ENCODE measurements at places on chromosomes 13 and 19.

GRCh38 chr19:23401086-23401610 lies 5.9 kb upstream of the ZNF91 start:
- no peak for DNase-seq

- no peak for DNase-seq
These were observed 7.9 kb upstream of the PDE4A start for GRCh38 chr19:10412257-10412977.

DNA sequence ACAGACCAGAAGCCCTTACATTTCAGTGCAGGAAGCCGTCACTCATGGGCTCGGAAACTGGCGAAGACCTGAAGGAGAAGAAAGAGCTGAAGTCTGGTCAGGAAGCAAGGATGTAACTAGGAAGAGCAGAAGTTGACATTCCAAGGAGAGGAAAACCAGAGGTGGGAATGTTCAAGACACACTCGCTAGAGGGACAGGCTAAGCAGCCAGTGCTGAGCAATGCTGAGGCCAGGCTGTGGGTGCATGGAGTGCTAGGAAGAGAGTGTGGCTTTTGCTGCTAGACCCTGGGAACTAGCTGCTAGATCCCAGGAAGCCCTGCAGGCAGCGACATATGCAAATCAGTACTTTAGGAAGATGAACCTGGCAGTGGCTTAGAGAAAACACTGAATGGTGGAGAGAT lies 12.1 kb upstream of the URAD start:
- no peak for DNase-seq

DNA sequence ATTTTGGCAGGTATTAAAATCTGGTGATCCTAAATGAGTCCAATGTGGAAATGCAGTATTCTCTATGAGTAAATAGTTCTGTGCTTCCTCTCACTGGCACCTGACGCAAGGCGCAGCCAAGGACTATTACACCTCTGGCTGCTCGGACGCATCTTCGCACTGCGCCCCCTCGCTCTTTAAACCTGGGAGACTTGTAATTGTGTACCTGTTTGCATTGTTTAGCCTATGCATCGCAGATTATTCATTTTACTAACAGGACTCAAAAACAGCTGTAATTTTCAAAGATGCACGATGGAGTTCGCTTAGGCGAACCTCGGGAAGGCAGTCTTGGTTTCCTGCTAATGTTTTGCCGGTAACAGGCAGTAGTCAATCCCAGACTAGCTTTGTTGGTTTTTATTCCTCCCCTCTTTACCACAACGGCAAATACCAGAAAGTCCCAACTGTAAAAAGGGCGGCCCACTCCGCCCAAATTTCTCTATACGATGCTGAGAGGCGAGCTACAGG lies 113.2 kb downstream of the KCNRG start:
- no peak for DNase-seq

DNA sequence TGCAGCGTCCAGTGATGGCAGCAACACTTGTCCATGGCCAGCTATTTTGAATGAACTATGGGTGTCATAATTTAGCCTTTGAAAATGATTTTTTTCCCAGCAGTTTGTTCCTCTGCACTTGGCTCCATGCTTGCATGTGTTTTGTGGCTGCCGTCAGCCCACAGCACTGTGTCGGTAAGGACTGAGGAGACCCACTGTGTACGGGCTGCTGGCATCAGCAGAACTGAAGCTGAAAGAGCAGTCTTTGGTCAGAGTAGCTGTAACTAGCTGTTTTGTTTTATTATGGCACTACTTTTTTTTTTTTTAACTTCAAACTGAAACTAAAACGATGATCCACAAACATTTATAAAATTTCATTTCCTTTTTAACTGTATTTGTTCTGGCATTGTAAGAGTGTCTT lies 50.3 kb upstream of the TEX29 start:
- no peak for DNase-seq

GRCh38 chr13:108322206-108322824 lies 52.8 kb downstream of the TNFSF13B start:
- DNase-seq = no peak

DNA sequence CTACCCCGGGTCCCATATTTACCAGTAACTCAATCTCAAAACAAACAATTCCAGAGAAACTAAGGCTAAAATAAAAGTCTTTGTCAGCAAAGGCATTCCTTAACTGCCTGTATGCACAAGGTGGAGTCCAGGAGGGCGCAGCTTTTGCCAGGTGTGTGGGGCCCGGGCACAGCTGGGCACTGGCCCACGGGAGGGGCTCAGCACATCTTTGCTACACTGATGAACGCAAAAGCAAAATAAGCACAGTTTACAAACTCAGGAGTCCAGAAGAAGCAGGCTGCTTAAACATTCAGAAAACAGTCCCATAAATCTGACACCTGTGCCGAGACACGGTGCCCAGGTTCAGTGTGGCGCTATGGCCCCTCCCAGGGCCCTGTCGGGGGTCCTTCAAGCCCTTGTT lies 70.8 kb downstream of the SLC7A1 start:
- no peak for DNase-seq

DNA sequence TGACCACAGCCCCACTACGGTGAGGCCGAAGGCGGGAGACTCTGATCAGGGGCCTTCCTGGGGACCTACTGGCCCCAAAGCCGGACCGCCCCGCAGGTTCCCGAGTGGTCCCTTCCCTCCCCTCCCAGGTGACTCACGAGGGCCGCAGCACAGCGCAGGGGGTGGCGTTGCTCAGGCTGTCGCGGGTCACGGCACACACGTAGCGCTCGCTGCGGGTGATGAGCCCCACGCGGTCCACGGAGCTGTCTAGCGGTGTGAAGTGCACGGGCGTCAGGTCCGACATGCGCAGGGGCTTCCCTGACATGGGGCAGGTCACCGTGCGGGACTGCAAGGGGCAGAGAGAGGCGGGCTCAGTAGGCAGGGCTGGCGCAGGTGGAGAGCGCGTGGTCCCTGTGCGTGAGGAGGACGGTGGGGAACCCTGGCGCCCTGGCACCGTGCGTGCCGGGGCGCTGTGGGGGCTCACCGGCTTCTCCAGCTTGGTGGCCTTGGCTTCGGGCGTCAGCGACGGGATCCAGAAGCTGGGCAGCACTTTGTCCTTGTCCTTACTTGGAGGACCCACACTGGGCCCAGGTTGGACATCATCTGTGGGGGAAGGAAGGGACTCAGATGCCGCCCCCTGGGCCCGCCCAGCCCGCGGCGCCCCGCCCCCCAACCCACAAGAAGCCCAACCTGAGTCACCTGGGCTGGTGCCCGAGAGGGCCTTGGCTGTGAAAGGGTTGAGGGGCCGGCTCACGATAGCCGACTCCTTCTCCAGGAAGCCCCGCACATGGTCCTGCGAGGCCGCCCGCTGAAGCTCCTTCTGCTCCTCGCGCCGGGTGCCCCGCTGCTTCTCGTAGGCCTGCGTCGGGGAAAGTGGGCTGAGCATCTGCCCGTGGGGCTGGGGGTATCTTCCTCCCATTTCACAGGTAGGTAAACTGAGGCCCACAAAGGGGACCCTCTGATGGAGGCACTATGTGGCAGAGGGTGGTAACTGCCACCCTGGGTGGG lies 23.7 kb downstream of the NOSIP start:
- no peak for DNase-seq

Data from stimulated activated CD4-positive, alpha-beta T cell treated with anti-CD3 and anti-CD28 coated beads, Interleukin-15, amount 100 ng/mL, for 48 hours (primary cell).